Heart left ventricle (tissue), 16 donors: ENCODE measurements at places on chromosomes 3 and 15. TPM values are rescaled to one million over a fixed set of nuclear protein-coding genes. Genes with fewer than 3 reads are reported as not detected.

DNA sequence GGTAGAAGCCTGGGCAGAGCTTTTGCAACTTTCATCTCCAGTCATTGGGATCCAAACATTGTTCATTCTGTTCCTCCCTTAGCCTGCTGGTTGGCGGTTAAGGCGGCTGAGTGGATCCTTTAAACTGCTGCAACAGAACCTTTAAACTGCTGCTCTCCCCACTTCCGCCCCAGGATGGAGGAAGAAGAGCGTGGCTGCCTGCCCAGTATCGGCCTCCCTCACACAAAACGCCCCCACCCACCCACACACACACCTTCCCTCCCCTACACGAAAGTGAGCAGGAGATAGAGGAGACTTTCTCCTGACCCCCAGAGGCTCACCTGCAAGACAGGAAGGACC lies 460 bp upstream of the ZMAT3 start:
- peak; percentile 37 for DNase-seq

DNA sequence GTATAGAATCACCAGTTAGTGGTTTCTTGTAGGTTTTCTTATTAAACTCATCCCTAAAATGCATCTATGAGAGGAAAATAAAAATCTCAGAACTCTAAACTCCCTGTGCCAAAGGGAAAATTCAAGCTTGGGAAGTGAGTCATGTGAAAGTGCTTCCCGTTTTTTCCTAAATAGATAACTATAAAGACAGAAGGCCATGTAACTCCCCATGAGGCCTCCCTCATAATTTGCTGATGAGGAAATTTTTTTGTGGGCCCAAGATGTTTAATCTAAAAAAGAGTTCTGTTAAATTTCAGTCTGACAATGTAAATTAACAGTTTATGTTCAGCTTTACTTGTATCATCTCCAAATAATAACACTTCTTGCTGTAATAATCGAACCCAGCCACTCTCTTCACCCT lies 1273.9 kb downstream of the OTOL1 start:
- DNase-seq = no peak

Gene OR5K2
- total RNA-seq = not detected

GRCh38 chr15:26091184-26091583 lies 228.1 kb upstream of the ATP10A start:
- DNase-seq = no peak

Gene GPR176
- 1.7 TPM for total RNA-seq

DNA sequence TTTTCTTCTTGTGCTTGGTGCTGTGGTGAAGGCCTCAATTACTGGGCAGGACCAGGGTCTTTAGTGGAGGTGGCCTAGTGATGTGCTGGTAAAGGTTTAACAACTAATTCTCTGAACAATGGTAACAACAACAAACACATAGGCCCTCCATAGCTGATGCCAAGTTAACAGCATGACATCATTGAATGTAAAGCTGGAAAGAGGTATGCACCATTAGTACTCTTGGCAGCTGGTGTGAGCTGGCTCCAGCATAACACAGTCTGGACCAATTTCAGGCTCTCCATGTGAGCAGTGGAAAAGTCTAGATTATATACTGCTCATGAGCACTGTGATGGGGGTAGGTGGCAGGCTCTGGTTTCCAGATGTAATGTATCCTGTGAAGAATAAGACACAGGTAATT lies 61.8 kb downstream of the SLC7A14 start:
- DNase-seq = no peak

DNA sequence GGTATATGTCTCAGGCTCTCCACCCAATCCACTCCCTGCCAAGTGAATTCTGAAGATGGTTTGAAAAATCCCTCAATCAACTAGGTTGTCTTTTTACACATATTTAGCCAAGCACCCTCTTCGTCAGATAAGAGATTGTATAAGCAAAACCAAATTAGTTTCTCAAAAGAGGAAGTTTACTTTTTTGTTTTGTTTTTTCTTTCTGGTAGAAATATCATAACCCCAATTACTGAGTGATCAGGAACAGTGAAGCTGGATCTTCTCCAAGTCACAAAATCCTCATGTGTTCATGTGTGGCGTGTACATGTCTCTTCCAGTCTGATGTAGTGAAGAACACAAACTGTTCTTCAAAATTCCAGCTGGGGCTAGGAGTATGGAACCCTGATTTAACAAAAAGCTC lies 180.6 kb downstream of the FOXP1 start:
- no peak for DNase-seq

Gene FOXB1
- not detected for total RNA-seq
